NCI-H1930 (cell line): ENCODE measurements at places on chromosomes 1 and 21.

- no peak for DNase-seq
Observed at GRCh38 chr1:222310836-222311235, 237.1 kb downstream of the HHIPL2 start.

DNA sequence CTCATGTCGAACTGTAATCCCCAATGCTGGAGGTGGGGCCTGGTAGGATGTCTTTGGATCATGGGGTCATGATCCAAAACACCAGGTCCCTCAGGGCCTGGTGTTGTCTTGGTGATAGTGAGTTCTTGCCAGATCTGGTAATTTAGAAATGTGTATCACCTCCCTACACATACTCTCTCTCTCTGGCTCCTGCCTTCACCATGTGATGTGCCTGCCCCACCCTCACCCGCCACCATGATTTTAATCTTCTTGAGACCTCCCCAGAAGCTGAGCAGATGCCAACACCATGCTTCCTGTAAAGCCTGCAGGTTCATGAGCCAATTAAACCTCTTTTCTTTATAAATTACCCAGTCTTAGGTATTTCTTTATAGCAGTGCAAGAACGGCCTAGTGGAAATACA lies 136.4 kb downstream of the NR5A2 start:
- DNase-seq, result no peak

GRCh38 chr1:113146242-113147072 lies 73.5 kb downstream of the LRIG2 start:
- DNase-seq, result no peak

DNA sequence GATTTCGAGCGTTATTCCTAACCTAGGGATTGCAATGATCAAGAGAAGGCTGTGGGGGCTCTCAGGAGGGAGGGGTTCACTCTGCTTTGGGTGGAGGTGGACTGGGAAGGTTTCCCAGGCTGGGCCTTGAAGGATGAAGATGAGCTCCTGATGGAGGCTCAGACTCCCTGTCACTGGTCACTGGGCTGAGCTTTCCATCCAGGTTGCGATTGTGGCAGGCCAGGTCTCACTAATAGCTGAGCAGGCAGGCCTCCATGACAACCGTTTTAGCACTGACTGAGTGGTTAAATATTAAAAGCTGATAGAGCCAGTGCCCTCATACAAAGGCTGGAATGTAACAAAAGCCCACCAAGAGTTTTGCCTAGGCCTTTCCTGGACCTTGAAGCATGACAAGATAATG lies 36.2 kb upstream of the EFCAB14 start:
- DNase-seq, result no peak

DNA sequence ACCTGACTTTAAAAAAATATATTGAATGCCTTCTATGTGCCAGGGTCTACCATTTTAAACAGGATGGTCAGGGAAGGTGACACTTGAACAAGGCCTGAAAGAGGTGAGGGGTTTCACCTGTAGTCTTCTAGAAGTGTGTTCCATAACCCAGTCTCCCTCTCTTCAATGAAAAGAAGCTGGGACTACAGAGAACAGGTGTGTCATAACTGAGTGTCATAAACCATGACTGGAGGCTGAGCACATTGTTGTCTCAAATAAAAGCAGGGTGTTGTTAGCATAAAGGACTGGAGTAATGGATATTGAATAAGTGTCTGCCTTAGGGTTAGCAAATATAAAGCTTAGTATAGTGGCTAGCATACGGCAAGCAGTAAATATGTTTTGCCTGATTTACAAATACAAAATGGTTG lies 65.4 kb downstream of the SYDE2 start:
- DNase-seq, result no peak
